SW480 (cell line): ENCODE measurements at places on chromosomes 2 and 18.

- DNase-seq = no peak
Observed at GRCh38 chr2:88845772-88846661, 154.5 kb downstream of the RPIA start.

GRCh38 chr2:83633423-83633822 lies 825.7 kb downstream of the SUCLG1 start:
- DNase-seq = no peak

DNA sequence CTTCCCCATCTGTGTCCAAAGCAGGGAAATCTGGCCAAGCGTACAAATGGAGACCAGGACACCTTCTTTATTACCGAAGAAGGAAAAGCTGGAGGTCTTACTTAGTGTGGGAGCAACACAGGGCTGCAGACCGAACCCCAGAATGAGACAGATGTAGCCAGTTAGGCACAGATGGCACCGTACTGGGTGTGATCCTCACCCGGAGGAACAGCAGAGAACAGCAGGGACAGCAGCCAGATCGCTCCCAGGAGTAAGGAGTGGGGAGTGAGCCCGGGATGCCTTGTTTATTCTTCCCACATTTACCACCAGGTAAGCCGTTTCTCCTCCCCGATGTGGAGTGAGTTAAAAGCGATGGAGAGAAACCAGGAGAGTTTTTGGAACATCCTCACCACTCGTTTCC lies 150.7 kb upstream of the SPRED2 start:
- DNase-seq = no peak

- no peak for DNase-seq
Observed at GRCh38 chr18:46334868-46335281, 230.7 kb downstream of the HAUS1 start.

GRCh38 chr18:73908323-73908722 lies 239.3 kb downstream of the FBXO15 start:
- no peak for DNase-seq

DNA sequence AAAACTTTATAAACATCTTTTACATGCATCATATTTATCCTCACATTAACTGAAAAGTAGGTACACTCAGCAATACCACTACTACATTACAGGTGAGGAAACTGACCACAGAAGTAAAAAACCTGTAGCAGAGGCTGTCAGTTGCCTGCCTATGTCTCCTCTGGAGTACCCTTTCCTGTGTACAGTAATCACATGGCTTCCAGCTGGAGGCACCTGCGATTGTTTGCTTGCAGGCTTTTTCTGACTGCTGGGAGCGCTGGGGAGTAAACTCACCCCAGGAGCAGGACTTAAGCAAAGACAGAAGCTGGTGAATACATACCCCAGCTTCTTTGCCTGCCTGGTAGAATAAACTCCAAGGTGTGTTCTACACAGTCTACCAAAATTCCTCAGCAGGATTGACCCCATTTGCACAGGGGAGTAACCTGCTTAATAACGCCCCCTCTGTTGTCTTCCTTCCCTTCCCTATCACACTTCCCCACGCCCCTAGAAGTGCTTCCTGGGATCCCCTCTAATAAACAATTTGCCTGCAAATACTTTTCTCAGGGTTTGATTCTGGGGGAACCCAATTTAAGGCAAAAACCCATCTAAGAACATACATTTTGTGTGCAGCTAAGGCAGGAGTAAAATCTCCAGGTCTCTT lies 138.9 kb downstream of the PTH2R start:
- no peak for DNase-seq

DNA sequence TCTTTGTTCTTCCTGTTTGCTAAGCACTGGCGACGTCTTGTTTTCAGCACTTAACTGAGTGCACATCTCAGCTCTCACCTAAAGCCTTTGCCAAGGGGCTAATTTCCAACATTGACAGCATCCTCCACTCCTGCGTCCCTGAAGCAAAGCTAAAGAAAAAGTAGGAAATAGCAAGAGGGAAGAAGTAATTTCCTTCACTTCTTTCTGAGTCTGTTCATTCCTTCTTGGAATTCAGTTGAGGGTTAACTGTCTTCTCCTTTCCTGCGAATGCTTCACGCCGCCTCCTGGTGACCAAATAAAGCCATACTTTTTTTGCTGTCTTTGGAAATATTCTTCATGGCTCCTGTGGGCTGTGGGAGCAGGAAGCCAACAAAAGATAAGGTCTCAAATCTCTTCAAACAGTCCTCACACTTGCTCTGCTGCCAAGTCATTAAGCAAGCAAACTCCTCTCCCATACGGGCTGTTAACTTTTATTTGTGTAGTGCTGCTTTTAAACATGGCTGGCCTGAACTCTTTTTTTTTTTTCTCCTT lies 100.9 kb downstream of the DPP10 start:
- DNase-seq = no peak

DNA sequence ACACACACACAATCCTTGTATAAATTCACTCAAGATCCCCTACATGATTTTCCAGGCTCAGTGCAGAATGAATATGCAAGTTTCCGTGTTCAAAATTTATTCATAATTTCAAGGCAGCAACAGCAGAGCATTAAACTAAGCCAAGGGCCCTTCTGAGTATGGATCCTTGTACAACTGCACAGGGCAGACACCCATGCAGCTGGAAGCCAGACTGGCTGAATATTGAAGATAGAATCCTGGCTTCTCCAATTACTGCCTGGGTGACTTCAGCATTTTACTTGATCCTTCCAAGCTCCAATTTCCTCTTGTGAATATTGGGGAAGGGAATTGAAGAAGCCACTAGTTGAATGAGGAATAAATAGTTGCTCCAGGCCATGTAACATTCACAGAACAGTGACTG lies 267.9 kb upstream of the REG3G start:
- no peak for DNase-seq

DNA sequence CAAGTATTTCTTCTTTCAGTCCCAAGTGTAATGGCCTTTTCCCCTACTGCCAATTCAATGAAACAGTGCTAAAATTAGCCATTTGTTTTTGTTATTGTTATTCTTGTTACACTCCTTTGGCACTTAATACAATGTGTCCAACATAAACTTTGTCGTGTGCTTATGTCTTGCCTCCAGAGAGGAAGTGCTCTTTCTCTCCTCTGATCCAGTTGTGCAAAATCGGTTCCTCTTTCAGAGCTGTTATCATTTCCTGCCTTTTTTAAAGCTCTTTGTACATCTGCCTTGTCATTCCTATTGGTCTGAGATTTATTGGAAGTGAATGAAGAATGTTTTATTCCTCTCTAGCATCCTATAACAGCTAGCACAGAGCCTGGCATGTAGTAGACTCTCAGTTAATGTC lies 623.2 kb upstream of the ID2 start:
- no peak for DNase-seq

DNA sequence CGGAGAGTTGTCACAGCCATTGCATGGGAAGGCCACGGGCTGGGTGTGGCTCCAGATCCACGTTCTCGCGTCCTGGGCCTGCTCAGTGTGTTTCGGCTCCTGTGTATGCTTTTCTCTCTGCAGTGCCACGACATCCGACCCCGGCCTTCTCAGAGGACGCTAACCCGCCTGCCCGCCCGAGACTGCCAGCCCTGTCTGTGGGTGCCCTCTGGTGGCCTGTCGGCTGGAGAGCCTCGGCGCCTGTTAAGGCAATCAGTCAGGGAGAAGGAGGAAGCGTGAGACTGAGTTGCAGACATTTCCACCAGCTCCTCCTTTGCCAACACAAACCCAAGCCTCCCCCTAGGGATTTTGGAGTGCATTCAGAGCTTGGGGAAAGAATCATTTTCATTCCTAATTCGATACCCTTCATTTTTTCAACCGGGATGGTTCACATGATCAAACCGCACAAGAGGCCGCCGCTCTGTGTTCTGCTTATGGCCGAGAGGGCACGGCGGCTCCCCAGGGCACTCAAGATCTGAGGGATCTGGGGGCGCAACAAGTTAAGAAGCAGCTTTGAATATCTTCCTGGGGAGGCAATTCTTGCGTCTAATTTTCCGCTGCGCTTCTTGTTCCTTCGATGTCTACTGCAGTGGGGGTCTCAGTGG lies 37.5 kb upstream of the ZBTB7C start:
- peak; percentile 72 for DNase-seq
